ENCODE measurements at places on chromosomes 1 and 21.

DNA sequence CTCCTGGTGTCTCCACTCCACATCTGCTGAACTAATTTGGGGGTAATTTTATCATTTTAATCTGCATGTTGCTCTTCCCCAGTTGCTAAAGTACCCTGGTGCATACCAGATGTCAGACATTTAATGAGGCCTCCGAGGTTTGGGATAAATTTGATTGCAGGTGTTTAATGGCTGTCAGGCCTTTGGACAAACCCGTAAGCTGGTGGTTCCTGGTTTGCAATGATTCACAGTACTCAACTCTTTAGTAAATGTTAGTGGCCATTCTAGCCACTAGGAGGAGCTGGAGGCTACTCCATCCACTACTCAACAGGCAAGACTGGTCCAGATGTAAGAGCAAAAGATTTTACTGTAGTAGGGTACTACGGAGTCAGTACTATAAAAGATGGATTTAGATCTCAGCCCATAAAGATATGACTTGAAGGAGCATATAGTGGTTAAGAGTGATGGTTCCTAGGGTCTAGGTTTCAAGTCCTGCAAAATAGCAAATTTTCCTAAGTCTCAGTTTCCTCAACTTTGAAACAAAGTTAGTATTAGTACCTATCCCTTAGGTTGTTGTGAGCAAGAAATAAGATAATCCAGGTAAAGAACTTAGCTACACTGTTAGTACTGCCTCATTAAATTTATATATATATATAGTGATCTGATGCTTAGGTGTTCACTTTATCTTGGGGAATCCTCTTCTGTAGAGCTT lies 132.8 kb downstream of the SNX7 start:
- no peak for DNase-seq

- DNase-seq, result no peak
These were observed 37.4 kb downstream of the XCL1 start for GRCh38 chr1:168613691-168614231.

GRCh38 chr21:26850116-26850643 lies 5.0 kb upstream of the ADAMTS1 start:
- no peak for DNase-seq

GRCh38 chr1:31621847-31622730 lies 4.6 kb downstream of the HCRTR1 start:
- no peak for DNase-seq

DNA sequence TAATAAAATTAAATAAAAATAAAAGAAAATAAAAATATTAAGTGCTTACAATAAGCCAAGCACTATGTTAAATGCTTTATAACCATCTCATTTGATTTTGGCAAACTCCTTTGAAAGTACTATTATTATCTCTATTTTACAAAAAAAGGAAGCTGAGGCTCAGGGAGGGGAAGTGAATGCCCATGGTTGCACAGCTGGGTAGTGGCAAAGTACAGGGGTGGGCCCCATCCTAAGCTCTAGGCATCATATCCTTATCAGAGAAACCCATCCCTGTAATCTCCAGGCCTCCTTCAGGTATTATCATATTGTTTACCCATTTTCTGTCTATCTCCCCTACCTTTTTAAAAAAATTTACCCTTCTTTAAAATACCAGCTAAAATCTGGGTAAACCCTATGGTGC lies 2.3 kb upstream of the MED18 start:
- DNase-seq, result peak; percentile 39

- no peak for DNase-seq
These were observed 254.5 kb downstream of the DNM3 start for GRCh38 chr1:172095846-172096245.

GRCh38 chr1:243885806-243886205 lies 35.8 kb upstream of the AKT3 start:
- DNase-seq, result no peak

DNA sequence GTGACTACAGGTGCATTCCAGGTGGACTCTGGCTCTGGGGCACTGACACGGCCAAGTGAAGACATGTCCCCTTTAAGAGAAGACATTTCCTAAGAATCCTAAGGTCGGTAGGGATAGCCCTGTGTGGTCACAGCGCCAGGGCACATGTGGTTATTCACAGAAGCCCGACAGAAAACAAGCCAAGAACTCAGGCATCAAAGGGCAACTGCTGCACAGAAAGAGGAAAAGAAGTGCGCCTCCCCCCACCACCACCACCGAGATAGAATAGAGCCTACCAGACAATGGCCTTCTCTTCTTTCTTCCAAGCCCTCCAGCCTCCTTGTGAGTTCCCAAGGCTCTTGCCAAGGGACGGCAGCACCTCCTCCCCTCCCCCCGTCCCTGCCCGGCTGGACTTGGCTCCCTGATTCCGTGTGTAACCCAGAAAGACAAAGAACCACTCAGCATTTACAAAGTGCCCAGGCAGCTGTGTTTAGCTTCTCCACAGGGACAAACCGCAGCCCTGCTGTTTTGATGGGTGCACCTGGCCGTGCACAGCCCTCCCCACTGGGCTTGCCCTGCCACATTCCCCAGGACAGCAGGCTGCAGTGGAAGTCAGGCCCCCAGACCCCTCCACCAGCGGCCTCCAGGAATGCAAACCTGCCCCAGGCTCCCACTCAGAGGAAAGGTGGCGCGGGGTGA lies 30.2 kb downstream of the TMPRSS2 start:
- DNase-seq, result no peak

DNA sequence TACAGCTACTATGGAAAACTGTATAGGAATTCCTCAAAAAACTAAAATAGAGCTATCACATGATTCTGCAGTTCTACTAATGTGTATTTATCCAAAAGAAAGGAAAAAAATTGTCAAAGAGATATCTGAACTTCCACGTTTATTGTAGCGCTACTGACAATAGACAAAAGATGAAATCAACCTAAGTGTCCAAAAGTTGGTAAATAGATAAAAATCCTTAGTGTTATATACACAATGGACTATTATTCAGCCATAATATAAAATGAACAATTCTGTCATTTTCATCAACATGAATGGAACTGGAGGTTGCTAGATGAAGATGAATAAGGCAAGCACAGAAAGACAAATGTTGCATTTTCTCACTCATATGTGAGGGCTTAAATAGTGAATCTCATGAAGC lies 1492.1 kb downstream of the MRPL39 start:
- no peak for DNase-seq

DNA sequence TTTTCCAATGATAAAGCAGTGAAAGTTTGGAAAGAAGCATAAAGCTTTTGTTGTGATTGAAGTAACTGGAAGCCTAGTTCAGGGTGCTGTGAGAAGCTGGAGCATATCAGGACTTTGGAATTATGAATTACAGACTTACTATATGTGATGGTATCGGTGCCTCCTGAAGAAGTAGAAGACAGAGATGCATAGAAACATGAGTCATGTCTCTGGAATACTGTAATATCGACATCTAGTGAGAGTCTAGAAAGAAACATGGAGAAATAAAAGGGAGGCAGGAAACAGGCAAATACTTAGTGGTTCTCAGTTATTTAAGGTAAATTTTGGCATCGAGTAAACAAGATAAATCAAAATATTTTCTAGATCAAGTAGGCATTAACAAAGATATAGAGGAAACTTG lies 103.0 kb downstream of the CAMTA1 start:
- DNase-seq, result no peak

DNA sequence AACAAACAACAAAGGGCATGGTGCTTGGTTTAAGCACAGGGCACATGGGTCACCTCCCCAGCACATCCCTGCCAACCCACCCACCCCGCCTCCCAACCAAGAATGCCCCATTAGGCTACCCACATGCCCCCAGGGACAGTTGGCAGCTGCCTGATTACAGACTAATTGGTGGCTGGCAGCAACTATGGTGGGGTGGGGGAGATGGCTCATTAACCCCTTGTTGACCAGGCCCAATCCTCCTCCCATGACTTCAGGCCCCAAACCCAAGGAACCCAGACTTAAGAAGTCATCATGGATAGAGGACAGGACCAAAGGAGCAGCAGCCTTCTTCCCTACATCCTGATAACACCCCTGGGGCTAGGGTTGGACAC lies 1.3 kb downstream of the RIMS3 start:
- no peak for DNase-seq

DNA sequence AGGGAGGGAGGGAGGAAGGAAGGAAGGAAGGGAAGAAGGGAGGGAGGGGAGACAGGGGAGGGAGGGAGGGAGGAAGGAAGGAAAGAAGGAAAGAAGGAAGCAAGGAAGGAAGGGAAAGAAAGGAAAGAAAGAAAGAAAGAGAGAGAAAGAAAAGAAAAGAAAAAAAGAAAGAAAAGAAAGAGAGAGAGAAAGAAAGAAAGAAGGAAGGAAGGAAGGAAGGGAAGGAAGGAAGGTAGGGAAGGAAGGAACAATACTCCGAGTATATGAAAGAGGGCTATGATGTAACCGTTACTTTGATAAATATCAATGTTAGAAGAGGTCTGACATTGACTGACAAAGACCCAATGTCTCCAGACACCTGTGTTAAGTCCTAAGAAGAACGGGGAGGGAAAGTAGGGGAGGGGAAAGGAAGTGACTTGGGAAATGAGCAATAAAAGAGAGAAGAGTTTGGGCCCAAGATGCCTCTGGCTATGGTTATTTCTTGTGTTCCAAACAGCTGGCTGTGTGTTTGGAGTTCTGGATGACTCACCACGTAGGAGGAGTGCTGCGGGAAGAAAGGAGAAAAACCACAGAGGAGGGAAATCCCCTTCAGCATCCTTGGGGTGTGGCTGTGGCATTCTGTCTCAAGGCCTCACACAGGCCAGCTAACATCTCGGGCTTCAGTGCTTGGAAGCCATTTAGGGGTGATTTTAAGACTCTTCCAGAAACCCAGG lies 37.0 kb upstream of the RXRG start:
- no peak for DNase-seq
